Muscle of arm (tissue), 14 donors: ENCODE measurements at places on chromosomes 12 and 14. TPM values are rescaled to one million over a fixed set of nuclear protein-coding genes. Genes with fewer than 3 reads are reported as not detected.
A peak's percentile ranks its signal among the peaks of the same experiment; 100 is the strongest.

DNA sequence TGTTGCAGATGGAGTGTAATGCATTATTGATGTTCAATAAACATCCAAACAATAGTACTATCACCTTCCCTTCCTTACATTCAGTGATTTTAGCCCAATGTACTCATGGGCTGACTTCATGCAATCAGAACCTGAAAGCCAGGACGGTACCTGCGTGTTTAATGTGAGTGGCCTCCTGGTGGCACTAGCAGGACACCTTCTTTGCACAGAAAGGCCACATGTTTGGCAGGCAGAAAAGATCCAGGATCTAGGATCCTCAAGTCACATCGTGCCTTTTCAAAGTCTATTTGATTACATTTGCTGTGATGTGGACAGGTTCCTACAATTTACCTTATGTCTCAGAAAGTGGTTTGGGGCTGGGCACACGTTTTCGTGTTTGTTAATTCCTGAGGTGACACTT, 82.9 kb downstream of the NEDD1 start:
- DNase-seq, result no peak

Gene SYCP3
- polyA plus RNA-seq, result 0.60 TPM

Gene SLC5A8
- polyA plus RNA-seq, result not detected

- DNase-seq, result no peak
Observed at GRCh38 chr12:112892856-112893255, 13.9 kb upstream of the OAS1 start.

Gene C12orf50
- 0.19 TPM for polyA plus RNA-seq

Gene BHLHE41
- 13.1 TPM for polyA plus RNA-seq

GRCh38 chr12:8035440-8036010, 3.0 kb downstream of the FOXJ2 start:
- DNase-seq, result no peak

GRCh38 chr14:81437244-81437643, 37.1 kb upstream of the STON2 start:
- DNase-seq, result no peak

GRCh38 chr12:133130808-133131128, 341 bp downstream of the ZNF10 start:
- DNase-seq, result no peak

DNA sequence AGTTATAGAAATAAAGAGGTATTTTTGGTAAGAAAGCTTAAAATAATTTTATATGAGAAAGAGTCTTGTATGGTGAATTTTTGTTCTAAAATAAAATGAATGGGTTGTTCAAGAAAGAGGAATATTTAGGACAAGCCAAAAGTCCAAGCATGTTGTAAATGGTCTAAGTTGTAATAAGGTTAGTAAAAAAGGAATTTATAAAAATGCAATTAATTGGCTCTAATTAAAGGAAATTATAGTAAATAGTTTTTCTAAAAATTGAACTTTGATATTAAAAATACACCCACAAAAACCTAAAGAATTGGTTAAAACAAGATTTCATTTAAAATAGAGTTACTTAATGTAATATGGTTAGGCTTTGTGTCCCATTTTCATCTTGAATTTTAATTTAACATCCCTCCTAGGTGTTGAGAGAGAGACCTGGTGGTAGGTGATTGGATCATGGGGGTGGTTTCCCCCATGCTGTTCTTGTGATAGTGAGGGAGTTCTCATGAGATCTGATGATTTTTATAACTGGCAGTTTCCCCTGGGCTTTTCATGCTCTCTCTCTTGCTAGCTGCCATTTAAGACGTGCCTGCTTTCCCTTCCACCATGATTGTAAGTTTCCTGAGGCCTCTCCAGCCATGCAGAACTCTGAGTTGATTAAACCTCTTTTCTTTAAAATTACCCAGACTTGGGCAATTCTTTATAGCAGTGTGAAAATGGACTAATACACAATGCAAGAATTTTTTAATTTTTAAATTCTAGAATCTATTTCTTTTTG, 13.0 kb downstream of the SLC22A17 start:
- no peak for DNase-seq

Gene SAMD4A
- 63.3 TPM for polyA plus RNA-seq

Gene MTA1
- 63.7 TPM for polyA plus RNA-seq

DNA sequence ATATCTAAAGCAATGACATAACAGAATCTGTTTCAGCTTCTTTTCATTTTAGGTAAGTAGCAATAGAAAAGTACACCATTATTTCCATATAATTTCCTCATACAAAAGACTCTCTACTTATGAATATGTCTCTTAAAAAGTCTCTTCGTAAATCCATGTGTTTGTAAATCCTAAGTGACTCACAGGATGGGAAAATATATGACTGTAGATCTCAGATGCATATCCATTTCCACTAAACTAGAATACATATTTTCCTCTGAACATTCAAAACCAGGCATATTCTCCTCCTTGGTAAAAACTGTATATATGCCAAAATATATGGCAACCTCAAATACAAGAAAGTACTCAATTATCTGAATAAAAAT, 93.6 kb downstream of the TXNDC16 start:
- no peak for DNase-seq

Gene FAM90A1
- polyA plus RNA-seq, result 1.0 TPM

DNA sequence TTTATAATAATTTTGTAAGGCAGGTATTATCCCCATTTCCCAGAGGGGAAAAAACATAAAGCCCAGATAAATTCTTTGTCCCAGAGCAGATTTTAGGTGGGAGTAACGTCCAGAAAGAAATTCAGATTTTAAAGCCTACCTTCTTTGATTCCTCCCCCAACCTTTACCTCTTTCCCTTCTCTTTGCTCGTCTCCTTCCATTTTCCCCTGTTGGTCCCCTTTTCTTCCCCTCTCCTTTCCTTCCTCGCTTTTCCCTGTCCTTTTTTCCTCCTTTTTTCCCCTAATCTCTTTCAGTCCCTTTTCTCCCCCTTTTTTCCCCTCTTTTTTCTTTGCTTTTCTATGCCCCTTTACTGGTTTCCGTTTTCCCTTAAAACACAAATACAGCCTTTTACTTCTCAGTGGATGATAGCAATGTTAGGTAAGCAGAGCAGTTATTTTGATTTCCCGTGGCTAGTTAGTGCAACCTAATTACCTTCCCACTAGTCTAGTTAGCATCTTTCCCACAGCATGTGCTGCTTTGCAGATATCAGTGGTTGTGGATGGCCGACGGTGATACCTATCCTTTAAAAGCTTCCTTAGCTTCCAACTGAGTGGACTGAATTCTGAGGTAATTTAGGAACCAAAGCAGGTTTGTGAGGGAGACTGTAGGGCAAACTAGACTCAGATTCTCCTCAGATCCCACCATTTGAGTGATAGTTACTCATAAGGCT, 10.9 kb upstream of the AKAP6 start:
- no peak for DNase-seq

Gene TMEM121
- polyA plus RNA-seq, result 1.6 TPM

- DNase-seq, result no peak
Observed at GRCh38 chr14:65866886-65867285, 454.4 kb downstream of the FUT8 start.

Gene CNTN1
- polyA plus RNA-seq, result 8.6 TPM

DNA sequence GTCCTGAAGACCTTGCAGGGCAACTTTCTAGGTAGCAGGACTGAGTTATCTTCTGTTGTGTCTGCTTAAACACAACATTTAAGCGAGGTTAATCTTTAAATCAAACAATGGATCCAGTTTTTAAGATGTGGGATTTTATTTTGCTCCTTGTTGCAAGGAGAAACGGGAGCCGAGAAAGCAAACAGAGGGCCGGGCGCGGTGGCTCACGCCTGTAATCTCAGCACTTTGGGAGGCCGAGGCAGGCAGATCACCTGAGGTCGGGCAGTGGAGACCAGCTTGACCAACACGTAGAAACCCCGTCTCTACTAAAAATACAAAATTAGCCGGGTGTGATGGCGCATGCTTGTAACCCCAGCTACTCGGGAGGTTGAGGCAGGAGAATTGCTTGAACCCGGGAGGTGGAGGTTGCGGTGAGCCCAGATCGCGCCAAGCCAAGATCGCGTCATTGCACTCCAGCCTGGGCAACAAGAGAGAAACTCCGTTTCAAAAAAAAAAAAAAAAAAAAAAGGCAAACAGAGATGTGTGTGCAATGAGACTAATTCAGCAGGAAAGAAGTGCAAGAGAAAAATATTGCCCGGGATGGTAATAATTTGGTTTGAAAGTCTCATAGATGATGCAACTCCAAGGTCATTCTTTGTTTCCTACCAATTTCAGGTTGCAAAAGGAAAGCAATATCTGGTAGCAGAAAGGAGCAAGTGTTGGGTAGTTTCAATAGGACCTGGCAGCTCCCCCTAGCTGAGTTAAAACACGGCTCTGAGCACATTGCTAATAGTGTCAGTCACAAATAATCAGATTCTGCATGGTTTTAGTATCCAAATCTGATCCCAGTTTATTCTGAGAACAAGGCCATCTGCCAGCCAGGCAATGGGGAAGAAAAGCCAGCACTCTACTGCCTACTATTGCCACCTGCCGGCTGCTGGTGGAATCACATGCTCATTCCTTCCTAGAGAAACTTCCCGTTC, 141.4 kb downstream of the PPM1H start:
- DNase-seq, result peak; percentile 93

GRCh38 chr12:65168681-65169319, 583 bp upstream of the LEMD3 start:
- no peak for DNase-seq

- no peak for DNase-seq
Observed at GRCh38 chr12:113262710-113263109, 41.4 kb downstream of the TPCN1 start.

DNA sequence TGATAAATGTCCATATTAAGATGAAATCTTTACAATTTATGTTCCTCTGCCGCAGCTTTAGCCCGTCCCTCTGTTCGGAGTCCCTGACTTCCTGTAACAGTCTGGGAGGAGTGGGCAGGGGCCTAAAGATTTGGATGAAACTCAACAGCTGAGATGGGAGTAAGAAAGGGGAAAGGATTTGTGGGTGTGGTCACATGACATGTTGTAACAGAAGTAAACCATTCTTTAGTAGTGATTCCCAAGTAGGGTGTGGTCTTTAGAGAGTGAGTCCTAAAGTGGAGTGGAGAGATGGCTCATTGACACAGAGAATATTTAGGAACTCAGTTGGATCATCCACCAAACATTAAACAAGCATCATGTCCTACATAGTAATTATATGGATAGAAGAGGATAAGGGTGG, 12.9 kb downstream of the TMEM117 start:
- DNase-seq, result no peak

- no peak for DNase-seq
Observed at GRCh38 chr12:3168223-3169221, 91.3 kb downstream of the TSPAN9 start.
